ENCODE measurements at places on chromosomes 5 and 9.

DNA sequence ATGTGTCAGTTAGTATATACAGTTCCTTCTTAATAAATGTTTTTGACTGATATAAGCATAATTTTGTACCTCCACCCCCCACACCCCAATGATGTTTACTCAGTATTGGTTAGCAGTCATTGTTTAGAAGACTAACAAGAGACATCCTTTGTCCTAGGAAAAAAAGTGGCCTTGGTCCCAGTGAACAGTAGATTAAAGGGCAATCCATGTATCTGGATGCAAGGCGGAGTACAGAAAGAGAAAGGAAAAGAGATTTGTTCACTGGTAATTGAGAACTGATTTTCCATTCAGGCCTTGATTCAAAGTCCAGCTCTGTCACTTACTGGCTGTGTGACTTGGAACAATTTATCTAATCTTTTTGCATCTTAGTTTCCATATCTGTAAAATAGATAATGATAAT, 4.6 kb downstream of the RALGPS1 start:
- no peak overlapping the region for H3K27ac ChIP-seq
- H3K4me3 ChIP-seq = no peak overlapping the region

GRCh38 chr5:11822598-11822997, 81.6 kb downstream of the CTNND2 start:
- H3K4me3 ChIP-seq = no peak overlapping the region
- H3K27me3 ChIP-seq = no peaks in the 10 kb centered on the region
- no peak for DNase-seq

DNA sequence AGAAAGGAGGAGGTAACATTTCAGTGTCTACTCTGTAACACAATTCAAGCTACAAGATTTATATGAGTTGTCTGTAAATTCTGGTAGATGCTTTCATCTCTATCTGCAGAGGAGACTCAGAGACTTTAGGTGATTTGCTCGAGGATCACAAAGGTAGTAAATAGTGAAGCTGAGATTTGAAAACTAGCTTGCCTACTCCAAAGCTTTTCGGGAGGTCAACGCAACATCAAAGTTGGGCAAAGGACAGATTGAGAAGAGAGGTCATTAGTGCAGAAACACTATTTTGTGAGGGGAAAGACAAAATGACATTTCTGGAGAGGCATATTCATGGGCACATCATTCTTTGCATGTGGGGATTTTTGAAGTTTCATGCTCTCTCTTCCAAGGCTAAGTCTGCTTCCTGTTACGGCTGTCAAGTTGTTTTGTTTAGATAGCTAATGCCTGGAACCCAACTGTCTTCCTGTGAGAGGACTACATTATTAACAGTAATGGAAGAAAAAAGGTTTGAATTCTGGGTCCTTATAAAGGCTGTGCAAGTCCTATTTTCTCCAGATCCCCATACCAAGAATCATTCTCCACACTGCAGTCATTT, 413.5 kb upstream of the ZNF462 start:
- H3K36me3 ChIP-seq = no peaks in the 10 kb centered on the region
- DNase-seq = no peak
- no peak overlapping the region for H3K4me3 ChIP-seq
- no peaks in the 10 kb centered on the region for H3K4me1 ChIP-seq

- H3K27me3 ChIP-seq = no peaks in the 10 kb centered on the region
- no peak overlapping the region for H3K27ac ChIP-seq
- no peak overlapping the region for H3K4me3 ChIP-seq
- H3K4me1 ChIP-seq = no peaks in the 10 kb centered on the region
Measured at GRCh38 chr5:161530700-161531099, 15.8 kb downstream of the GABRB2 start.

- H3K4me3 ChIP-seq = no peak overlapping the region
- H3K4me1 ChIP-seq = no peaks in the 10 kb centered on the region
- no peaks in the 10 kb centered on the region for H3K36me3 ChIP-seq
- H3K27me3 ChIP-seq = no peaks in the 10 kb centered on the region
Measured at GRCh38 chr9:115757461-115757860, 396.1 kb upstream of the PAPPA start.

DNA sequence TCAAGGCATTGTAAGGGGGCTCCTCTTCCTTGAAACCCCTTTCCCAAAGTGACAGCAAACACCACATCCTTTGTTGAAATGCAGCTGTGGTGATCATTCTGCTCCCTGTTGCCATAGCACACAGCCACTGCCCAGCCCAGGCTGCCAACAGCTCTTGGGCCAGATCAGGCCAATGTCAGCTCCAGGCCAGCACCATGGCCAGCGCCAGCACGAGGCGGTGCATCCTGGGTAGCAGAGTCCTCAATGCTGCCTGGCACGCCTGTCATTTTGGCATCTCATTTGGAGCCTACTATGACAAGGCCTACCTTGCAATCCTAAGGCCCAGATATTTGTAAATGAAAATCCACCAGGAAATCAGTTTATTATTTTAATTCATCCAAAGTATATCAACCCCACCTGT, 390.6 kb downstream of the DNAH5 start:
- no peak overlapping the region for H3K4me3 ChIP-seq
- DNase-seq = no peak
- H3K27ac ChIP-seq = no peak overlapping the region

- H3K27me3 ChIP-seq = no peaks in the 10 kb centered on the region
- no peak overlapping the region for H3K4me3 ChIP-seq
- DNase-seq = no peak
- H3K36me3 ChIP-seq = no peaks in the 10 kb centered on the region
Measured at GRCh38 chr9:4381744-4382143, 81.9 kb upstream of the GLIS3 start.

- no peaks in the 10 kb centered on the region for H3K36me3 ChIP-seq
- no peak overlapping the region for H3K4me3 ChIP-seq
- H3K4me1 ChIP-seq = no peaks in the 10 kb centered on the region
- no peak overlapping the region for H3K27ac ChIP-seq
Measured at GRCh38 chr5:127112347-127112864, 39.1 kb upstream of the C5orf63 start.

DNA sequence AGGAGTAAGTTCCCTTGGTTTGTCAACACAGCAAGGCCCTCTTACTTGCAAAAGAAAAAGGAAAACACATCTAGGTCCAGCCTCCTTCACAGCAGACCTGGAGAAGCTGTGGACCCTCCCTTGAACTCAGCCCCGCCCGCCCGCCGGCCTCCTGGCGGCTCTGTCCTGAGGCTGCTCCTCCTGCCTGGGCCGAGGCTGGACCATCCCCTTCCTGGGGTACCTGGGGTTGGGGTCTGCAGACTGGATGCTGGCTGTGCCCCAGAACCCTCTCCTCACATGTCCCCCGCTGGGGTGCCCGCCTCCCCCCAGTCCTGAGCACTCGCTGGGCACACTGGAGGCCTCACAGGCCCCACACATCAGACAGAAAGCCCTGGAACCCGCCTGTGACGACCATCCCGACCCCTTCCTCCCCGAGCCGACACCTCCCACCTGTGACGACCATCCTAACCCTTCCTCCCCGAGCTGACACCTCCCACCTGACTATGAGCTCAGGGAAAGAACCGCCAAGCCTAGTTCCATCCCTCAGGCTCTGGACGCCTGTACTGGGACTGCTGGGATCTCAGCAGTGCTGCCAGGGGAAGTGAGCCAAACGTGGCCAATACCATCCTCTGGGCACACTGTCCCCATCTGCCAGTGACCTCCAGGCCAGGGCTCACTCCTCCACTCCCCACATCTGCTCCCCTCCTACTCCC, 7.2 kb upstream of the TMEM210 start:
- H3K27me3 ChIP-seq = no peaks in the 10 kb centered on the region
- no peak overlapping the region for H3K4me3 ChIP-seq
- H3K27ac ChIP-seq = no peak overlapping the region
- peaks cover 10% of the 10 kb centered on the region for H3K36me3 ChIP-seq
- DNase-seq = no peak

DNA sequence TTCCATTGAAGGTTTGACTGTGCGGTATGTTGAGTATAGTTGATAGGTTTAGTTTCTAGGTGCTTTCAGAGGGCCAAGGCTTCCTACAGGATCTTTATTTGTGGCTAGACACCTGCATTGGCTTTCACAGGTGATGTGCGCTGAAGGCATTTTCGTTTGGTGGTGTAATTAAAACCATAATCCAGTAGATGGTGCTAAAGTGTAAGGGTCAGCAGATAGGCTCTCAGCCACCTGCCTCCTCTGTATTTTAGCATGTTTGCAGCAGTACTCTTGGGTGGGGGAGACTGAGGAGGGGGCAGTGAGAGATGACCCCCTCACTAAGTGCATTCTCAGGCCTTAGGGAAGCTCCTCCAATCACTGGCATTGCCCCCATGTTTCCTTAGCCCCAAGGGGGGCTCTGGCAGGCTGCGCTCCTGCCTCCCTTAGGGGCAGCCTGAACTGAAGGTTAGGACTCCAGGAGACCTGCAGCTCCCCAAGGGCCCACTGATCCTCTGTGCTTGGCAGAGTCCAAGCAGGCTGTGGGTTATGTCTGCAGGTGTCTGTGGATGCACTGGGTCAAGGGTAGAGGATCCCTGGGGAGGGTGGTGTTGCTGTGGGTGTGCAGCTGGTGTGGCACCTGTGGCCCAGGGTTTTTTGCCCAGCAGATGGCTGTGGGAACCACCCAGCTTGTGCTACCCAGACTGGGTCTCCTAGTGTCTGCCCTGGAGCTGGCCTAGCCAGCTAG, 23.4 kb downstream of the CDK20 start:
- no peak for DNase-seq
- no peaks in the 10 kb centered on the region for H3K4me1 ChIP-seq
- H3K4me3 ChIP-seq = no peak overlapping the region
- peaks cover 19% of the 10 kb centered on the region for H3K27me3 ChIP-seq
- H3K36me3 ChIP-seq = no peaks in the 10 kb centered on the region
- no peak overlapping the region for H3K27ac ChIP-seq

DNA sequence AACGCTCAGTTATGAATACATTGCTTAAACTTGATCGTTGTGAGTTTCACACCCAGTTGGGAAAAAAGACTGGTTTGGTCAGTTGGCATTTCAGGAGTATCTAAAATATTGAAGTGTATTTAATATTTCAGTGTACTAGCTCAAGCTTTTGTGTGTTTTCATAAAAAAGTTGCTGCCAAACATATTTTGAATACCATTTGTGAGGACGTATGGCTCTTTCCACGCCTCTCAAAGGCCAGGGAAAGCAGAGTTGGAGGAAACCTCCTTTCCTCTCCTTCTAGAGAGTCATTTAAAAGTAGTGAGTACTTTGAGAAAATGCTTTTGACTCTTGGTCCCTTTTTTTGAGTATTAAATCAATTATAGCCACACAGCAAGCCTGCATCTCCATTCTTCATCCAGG, 43.2 kb upstream of the ANKRD33B start:
- H3K27me3 ChIP-seq = peaks cover 2% of the 10 kb centered on the region
- H3K4me1 ChIP-seq = no peaks in the 10 kb centered on the region
- no peak overlapping the region for H3K27ac ChIP-seq
- no peak overlapping the region for H3K4me3 ChIP-seq
- DNase-seq = no peak

GRCh38 chr5:133471699-133472098, 140.6 kb downstream of the FSTL4 start:
- H3K4me3 ChIP-seq = no peak overlapping the region
- H3K4me1 ChIP-seq = peaks cover 1% of the 10 kb centered on the region
- peaks cover 9% of the 10 kb centered on the region for H3K27me3 ChIP-seq
- DNase-seq = no peak

DNA sequence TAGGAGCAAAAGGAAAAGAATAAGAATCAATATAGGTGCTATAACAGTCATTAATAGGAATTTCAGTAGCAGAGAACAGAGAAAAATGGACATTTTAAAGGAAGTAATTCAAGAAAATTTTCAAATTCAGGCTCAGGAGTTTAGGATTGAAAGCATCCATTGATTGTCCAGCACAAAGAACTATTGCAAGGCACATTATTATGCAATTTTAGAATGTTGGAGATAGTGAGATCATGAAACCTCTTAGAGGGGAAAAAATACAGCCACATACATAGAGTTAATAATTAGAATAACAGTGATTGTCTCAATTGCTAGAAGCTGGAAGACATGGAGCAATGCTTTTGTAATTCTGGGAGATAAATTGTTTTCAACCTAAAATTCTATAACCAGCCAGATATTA, 31.5 kb downstream of the CNTLN start:
- no peaks in the 10 kb centered on the region for H3K36me3 ChIP-seq
- no peaks in the 10 kb centered on the region for H3K4me1 ChIP-seq
- H3K27me3 ChIP-seq = no peaks in the 10 kb centered on the region

GRCh38 chr9:36995927-36996705, 38.0 kb downstream of the PAX5 start:
- H3K4me1 ChIP-seq = peaks cover 28% of the 10 kb centered on the region
- peaks cover 6% of the 10 kb centered on the region for H3K27me3 ChIP-seq
- peak overlapping the region; percentile 26 for H3K4me3 ChIP-seq
- H3K27ac ChIP-seq = peak overlapping the region; percentile 35
- DNase-seq = peak; percentile 72

GRCh38 chr9:99023831-99024230, 80.1 kb downstream of the COL15A1 start:
- no peak overlapping the region for H3K27ac ChIP-seq
- H3K27me3 ChIP-seq = no peaks in the 10 kb centered on the region
- no peak for DNase-seq
- peaks cover 16% of the 10 kb centered on the region for H3K4me1 ChIP-seq
- no peaks in the 10 kb centered on the region for H3K36me3 ChIP-seq

DNA sequence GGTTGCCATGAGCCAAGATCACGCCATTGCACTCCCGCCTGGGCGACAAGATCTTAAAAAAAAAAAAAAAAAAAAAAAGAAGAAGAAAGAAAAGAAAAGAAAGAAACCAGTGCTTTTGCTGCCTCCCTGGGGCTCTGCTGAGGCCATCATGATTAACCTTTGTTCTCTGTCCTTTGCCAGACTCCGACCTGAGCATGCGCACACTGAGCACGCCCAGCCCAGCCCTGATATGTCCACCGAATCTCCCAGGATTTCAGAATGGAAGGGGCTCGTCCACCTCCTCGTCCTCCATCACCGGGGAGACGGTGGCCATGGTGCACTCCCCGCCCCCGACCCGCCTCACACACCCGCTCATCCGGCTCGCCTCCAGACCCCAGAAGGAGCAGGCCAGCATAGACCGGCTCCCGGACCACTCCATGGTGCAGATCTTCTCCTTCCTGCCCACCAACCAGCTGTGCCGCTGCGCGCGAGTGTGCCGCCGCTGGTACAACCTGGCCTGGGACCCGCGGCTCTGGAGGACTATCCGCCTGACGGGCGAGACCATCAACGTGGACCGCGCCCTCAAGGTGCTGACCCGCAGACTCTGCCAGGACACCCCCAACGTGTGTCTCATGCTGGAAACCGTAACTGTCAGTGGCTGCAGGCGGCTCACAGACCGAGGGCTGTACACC, 251.7 kb downstream of the MARCHF11 start:
- no peak for DNase-seq
- H3K36me3 ChIP-seq = no peaks in the 10 kb centered on the region
- H3K4me1 ChIP-seq = no peaks in the 10 kb centered on the region
- no peak overlapping the region for H3K4me3 ChIP-seq

GRCh38 chr5:124402144-124402581, 344.3 kb downstream of the ZNF608 start:
- no peaks in the 10 kb centered on the region for H3K4me1 ChIP-seq
- no peak overlapping the region for H3K4me3 ChIP-seq
- H3K36me3 ChIP-seq = no peaks in the 10 kb centered on the region
- peaks cover 1% of the 10 kb centered on the region for H3K27me3 ChIP-seq
- H3K27ac ChIP-seq = no peak overlapping the region

All from activated naive CD8-positive, alpha-beta T cell treated with anti-CD3 and anti-CD28 coated beads, Interleukin-2, amount 50 U/mL, for 24 hours (primary cell).